Adipocyte (in vitro differentiated cells): ENCODE measurements at places on chromosomes 6 and 20.

DNA sequence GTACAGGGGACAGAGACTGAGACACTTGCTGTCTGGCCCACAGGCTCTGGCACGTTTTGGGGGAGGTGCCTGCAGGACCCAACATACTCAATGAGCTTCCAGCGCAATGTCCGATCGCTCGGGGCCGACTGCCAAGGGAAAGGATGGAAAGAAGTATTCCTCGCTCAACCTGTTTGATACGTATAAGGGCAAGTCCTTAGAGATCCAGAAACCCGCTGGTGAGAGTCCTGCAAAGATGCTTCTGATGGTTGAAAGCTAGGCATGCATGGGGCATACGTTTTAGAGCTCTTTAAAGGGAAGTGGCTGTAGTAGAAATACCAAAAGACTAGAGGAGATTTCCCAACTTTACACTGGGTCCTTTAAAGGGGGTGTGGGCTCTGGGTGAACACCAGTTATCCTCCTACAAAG lies 2.2 kb downstream of the PRRC2A start:
- DNase-seq: no peak

GRCh38 chr6:132790450-132790849 lies 8.0 kb downstream of the SLC18B1 start:
- no peak for DNase-seq

DNA sequence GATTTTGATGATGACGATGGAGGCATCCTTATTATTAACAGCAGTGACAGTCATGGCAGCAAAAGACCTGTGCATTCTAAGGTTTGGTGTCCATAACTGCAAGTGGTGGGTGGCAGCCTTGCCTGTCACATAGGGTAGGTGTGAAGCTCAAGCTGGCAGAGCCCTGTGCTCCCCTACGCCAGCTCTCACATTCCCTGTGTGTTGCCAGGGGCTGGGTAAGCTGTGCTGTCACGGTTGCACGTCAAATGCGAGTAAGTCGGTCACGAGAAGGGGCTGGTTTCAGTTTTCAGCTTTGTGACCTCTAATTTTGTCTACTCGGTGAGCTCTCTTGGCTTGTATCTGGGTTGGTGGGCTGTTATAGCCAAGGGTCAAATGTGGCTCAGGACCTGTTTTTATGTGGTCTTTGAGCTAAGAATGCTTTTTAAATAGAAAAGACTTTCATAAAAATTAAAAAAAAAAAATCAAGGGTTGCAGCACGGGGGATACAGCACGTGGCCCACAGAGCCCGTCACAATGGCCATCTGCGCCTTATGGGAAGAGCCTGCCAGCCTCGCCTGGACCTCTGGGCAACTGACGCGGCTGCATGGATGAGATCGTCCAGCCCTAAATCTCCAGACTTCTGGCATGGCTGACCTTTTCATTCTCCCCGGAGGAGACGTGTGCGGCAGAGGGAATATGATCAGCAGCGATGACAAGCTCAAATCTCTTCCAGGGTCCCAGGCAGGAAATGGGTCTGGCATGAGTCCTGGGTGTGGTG lies 148.5 kb downstream of the PHACTR3 start:
- peak; percentile 3 for DNase-seq

DNA sequence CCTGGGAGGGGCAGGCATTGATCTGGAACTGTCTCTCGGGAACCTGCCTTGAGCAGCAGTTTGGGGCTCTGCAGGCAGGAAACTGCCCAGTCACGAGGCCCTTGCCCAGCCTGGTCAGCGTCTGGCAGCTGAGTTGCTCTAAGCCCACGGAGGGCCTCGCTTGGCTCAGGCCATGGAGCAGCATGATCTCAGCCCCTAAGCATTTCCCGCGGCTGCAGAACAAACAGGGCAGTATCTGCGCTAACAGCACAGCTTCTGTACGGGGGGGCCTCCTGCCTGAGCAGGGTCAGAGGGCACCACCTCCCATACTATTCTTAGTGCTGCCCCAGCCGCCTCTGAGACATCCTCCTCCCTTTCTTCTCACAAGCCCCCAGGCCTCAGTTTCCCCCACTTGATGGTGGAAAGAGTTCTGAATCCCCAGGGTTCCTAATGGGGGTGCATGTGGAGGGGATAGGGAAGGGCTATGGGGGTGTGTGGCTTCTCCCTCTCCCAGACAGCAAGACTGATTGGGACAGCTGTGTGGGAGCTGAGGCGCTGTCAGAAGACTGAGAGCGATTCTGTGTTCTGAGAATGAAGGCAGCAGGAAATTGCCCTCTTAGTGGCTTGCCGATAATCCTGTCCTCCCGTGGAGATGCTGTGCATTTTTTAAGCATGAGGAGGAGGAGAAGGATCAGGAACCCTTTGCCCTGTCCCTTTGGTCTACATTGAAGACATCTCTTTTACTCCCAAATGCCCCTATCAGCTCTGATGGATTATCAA lies 46.4 kb downstream of the MOCS1 start:
- DNase-seq: peak; percentile 96

- no peak for DNase-seq
Observed at GRCh38 chr20:46850416-46850815, 44.2 kb upstream of the EYA2 start.

DNA sequence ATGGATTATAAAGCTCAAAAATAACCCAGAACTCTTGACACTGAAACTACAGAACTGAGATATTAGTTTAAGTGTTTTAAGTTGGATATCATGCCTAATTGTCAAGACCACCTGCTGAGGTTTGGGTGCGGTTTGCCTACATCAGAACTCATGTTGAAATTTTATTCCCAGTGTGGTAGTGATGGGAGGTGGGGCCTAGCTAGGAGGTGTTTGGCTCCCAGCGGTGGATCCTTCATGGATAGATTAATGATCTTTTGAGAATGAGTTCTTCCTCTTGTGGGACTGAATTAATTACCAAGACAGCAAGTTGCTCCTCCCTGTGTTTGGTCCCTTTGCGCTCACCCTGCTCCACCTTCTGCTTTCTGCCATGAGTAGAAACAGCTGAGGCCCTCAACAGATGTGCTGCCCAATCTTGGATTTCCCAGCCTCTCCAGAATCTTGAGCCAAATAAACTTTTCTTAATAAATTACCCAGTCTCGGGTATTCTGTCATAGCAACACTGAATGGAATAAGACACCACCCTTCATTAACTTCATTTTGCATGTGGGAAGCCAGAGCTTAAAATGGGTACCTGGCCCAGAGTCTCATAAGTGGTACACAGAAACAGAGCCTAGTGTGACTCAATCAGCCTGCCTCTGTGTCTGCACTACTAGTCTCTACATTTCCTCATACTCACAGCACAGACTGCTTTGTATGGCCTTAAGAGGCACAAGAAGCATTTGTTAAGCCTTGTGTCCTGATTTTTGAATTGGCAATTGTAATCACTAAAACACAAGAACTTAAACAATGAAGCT lies 158.4 kb downstream of the IBTK start:
- peak; percentile 10 for DNase-seq

DNA sequence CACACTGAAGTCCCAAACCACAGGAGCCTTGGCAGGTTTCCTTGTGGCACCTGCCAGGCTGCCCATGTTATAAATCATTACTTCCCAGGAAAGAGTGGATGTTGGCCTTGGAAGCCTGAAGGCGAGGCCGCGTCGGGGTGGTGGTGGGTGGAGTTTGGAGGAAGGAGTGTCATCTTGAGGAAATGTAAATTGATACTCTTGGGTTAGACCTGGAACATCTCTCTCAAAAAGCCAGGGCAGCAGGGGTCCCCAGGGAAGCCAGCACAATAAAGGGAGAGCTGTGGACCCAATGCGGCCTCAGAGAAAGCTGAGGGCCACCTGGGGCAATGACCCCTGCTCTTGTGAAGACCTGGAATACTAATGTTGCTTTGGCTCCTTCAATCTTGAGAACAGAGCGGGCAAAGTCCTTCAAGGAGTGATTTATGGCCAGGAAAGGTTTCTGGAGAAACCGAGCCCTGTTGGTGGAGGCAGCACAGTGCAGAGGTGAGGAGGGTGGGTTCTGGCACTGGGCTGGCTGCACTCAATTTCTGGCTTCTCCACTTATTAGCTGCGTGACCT lies 26.3 kb upstream of the TRAF3IP2 start:
- no peak for DNase-seq

GRCh38 chr6:5206920-5207561 lies 53.7 kb downstream of the LYRM4 start:
- DNase-seq: no peak

GRCh38 chr6:134909701-134910592 lies 40.0 kb downstream of the ALDH8A1 start:
- no peak for DNase-seq

- DNase-seq: no peak
Observed at GRCh38 chr20:22629447-22629846, 45.1 kb upstream of the FOXA2 start.

DNA sequence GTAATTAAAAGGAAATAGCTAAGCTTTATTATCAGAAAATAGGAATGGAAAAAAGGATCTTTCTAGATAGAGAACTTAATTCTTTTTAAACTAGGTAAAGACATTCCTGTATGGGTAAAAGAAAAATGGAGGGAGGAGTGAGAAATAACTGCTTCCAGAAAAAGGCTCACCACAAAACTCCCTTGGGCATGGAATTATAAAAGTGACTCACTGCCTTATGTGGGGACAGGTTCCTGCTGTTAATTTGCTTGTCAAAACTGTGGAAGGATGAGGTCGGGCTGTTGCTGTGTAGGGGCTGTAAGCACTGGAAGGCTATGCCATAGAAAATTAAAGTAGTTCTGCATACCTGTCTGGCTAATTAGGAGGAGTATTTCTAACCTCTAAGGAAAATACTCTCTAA lies 158.7 kb downstream of the UBE3D start:
- peak; percentile 47 for DNase-seq

- no peak for DNase-seq
Observed at GRCh38 chr20:8740265-8740664, 328.6 kb upstream of the PLCB4 start.

GRCh38 chr20:57995381-57995977 lies 233.0 kb downstream of the ANKRD60 start:
- DNase-seq: no peak

- DNase-seq: peak; percentile 82
Observed at GRCh38 chr20:4973330-4974097, 27.8 kb downstream of the SLC23A2 start.

DNA sequence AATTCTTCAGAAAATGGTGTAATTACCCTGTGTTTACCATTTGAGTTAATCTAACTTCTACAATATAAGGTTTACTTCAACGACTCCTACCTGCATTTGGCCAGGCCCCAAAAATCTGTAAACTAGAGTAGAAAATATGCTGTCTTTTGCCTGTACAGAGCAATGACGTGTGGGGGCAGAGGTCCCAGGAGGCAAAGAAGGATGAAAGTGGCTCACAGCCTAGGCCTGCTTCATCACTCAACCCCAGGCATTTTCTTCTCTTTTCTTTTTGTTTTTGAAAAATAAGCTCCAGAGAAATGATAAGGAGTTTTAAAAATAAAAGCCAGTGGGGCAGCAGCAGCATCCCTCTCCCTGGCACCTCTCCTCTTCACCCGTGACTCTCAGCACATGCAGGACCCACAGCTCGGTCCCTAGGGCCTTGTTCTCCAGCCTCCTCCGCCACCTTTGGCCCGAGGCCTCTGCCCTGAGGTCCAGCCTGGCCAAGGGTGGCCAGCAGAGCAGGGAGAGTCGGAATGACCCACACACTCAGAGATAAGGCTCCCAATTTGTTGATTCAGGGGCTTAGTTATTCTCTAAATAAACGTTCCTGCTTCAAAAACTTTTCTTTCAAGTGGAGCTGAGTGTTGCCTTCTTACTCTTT lies 310.3 kb upstream of the RNF24 start:
- DNase-seq: no peak

GRCh38 chr6:106705156-106705555 lies 75.8 kb downstream of the QRSL1 start:
- no peak for DNase-seq

- DNase-seq: peak; percentile 73
Observed at GRCh38 chr6:35496036-35496840, 641 bp downstream of the TEAD3 start.

- DNase-seq: no peak
Observed at GRCh38 chr20:49290608-49291191, 12.8 kb upstream of the ZNFX1 start.

- DNase-seq: no peak
Observed at GRCh38 chr20:59984541-59984940, 26.3 kb downstream of the CDH26 start.

GRCh38 chr6:79453558-79454042 lies 83.6 kb downstream of the LCA5 start:
- DNase-seq: peak; percentile 81

DNA sequence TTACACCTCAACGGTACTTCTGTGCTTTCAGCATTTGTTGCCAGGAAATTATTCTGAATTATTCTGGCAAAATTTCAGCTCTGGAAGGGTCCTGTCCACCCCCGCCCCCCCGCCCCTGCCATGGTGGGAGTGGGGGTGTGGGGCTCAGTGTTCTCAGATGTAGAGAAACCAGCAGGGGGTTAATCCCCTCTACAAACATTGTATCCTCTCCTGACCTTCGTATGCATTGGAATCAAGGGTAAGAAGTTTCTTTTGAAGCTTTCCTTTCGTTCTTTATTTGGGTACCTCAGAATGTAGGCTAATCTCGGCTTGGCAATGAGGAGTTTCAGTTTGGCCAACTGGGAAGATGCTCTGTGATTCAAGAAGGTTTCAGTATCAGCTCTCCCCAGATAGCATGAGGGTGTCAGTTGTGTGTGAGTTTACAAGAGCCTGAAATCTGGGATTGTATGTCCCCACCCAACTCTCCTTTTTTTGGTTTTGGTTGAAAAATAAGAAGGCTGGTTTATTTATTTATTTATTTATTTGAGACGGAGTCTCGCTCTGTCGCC lies 25.5 kb upstream of the OLIG3 start:
- no peak for DNase-seq

GRCh38 chr6:105757512-105758200 lies 328.5 kb upstream of the PRDM1 start:
- DNase-seq: no peak

DNA sequence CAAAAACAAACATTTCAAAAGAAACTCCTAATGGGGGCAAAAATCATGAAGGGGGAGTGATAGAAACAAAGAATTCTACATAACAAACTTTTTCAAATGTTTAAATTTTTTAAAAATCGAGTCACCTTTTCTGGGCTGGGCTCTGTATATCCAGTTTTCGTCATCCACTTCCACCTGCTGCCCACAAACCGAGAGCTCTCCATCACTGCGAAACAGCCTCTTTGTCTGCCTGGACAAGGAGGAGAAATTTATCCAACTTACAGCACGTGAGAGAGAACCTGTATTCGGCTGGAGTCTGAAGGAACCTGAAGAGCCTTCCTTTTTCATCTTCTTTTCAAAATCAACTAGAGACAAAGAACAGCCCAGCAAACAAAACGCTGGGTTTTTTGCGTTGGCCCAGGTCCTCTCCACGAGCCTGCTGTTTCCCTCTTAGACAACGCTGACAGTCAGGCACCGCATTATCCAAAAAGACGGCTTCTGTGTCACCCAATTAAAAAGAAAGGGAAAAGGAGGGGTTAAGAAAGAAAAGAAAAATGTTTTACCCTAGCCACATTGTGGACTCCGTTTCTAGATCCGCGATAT lies 72.4 kb upstream of the NHSL1 start:
- peak; percentile 38 for DNase-seq

GRCh38 chr6:31727034-31727716 lies 1.9 kb downstream of the DDAH2 start:
- no peak for DNase-seq

GRCh38 chr6:51934098-51934497 lies 153.3 kb downstream of the PKHD1 start:
- DNase-seq: no peak
